ENCODE measurements at places on chromosomes 12 and 14. TPM values are rescaled to one million over a fixed set of nuclear protein-coding genes. Genes with fewer than 3 reads are reported as not detected.

GRCh38 chr12:79200176-79200575 lies 335.6 kb downstream of the SYT1 start:
- no peak for DNase-seq

PZP gene
- total RNA-seq = not detected

GRCh38 chr12:42118136-42118879 lies 26.4 kb downstream of the GXYLT1 start:
- DNase-seq = no peak

ACSM4 gene
- total RNA-seq = not detected

- DNase-seq = no peak
Observed at GRCh38 chr14:95132760-95133159, 24.6 kb downstream of the DICER1 start.

FOXN4 gene
- total RNA-seq = 0.45 TPM

ANKRD33 gene
- total RNA-seq = 0.09 TPM

DNA sequence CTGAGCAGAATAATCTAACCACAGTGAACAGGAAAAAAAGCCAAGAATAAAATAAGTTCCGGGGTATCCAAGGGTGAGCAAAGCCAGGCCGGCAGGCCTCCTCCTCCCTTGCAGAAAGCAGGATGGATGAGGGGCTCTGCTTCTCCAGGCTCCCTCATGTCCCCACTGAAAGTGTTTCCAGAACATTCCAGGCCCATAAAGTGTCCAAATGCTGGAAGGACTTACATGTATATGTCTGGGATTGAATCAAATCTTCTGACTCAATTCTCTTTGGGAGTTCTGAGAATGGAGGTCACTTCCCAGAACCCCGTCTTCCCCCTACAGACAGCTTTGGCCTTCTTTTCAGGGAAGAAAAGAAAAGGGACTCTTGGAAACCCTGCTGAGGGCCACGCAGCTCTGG lies 25.0 kb upstream of the BDKRB1 start:
- no peak for DNase-seq

GRCh38 chr12:124394462-124395128 lies 99.7 kb downstream of the RFLNA start:
- no peak for DNase-seq

Data from cerebellum (tissue), 4 donors.